ENCODE measurements at places on chromosomes 5 and 9.

DNA sequence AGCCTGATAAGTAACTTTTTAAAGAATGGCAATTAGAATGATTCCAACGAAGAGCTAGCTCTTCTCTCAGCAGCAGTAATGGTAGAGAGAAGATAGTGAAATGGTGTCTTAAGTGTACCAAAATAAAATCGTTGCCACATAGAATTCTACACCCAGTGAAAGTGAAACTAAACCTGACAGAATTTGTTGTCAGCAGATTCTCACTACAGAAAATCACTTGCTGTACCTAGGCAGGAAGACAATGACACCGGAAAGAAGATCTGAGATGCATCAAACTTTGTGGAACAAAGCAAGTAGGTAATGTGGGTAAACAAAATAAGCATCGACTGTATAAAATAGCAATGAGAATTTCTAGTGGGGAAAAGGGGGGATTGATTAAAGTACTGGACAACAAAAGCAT is 20.7 kb upstream of the EBF1 start:
- no peak for DNase-seq

DNA sequence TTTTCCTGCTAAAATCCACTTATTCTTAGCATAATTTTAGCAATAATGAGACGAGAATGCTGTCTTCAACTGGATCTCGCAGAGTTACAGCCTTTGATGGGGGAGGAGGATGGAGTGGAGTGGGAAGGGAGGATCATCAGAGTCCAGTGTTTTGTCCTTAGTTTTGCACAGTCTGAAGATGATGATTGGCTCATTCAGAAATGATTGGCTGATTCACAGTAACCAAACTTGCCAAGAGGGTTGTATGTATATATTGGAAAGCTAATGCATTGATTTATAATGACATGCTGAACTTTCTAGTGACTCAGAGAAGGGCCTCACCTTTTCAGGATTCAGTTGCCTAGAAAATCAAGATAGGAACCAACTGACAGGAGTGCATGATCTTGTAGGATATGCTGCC is 448.0 kb downstream of the CCDC171 start:
- no peak for DNase-seq

DNA sequence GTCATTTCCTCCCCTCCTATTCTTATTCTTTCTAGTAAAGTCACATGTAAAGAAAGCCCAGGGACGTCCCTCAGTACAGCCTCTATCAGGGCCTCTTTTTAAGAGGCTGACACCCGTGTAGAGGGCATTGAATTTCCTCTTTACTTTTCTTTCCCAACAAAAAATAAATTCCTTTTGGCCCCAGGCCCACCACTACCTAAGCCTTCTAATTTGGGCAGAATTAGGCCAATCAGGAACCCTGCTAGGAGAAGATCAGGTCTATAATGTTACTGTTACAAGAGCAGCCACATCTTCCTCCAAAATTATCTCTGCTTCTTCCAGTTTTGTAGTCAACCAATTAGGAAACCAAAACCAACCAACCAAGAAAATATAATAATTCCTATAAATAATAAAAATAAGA is 189.6 kb upstream of the NREP start:
- DNase-seq = no peak

- DNase-seq = no peak
Observed at GRCh38 chr5:161042443-161042842, 190.4 kb upstream of the ATP10B start.

GRCh38 chr5:169142264-169142970 is 158.5 kb downstream of the SLIT3 start:
- DNase-seq = no peak

DNA sequence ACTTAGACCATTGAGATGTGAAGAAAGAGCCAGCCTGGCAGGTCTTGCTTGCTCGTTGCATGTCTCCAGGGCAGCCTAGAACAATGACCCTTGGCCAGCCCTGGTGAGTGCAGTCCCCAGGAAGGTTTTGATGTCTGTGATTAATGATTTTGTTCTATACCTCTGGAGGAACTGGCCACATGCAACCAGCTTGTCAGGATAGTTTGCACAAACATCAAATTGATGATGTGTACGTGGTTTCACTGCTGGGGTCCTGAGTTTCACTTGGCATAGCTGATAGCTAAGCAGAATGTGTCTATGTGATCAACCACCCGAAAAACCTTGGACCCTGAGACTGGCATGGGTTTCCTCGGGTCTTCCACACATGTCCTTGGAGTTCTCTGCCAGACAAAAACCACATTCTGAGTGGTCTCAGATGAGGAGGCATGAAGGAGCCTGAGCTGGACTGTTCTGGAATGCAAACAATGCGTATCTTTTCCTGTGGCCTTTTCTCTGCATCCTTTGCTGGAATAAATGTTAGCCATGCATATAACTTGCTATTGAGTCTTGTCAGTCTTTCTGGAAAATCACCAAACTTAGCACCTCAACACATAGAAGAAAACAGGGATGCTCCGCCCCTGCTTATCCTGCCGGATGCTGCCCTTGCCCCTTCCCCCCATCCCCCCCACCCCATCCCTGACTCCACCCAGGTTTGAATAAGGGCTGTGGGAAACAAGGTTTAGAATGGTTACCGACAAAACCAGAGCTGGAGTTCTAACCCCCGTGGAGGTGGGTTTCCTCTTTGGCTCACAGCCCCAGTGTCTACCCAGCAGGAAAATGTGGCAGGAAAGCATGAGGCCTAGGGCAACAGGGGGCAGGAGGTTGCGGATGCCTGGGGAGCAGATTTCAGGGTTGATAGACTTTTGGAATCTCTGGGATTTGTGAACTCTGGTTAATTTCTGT is 50.1 kb upstream of the ANKRD33B start:
- no peak for DNase-seq

- no peak for DNase-seq
Observed at GRCh38 chr5:96657068-96657467, 5.1 kb upstream of the CAST start.

- no peak for DNase-seq
Observed at GRCh38 chr9:112032743-112033142, 136.1 kb downstream of the UGCG start.

DNA sequence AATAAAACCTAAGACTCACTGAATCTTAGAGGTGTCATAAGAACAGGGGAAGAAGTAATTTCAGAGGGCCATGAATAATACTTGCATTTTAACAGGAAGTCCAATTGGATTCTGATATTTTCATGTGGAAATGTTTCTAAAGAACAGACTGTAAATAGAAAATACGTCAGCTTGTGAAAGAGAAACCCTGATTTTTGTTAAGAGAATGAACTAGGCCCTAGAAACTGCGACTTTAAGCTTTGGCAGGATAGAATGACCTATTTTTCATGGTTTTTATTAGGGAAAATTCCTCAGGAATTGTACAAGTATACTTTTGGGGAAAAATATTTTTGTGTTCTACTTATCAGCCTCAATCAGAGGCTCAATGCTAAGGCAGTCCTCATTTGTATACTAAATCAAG is 215.5 kb upstream of the ACTBL2 start:
- DNase-seq = no peak

DNA sequence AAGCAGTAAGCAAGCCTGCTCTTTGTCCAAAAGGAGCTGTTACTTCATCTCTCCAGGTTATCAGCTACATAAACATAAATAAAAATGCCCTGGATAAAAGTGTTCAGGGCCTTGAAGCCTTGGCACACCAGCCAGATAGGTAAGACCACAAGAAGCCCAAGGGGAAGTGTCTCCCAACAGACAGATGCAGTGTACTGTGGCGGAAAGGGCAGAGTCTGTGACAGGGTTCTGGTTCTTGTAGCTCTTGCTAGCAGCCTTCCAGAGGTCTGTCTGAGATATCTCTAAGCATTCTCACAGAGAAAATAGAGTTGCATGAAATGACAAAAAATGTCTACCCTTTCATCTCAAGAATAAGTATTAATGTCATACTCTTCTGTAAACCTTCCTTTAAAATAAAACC is 30.1 kb downstream of the ISOC1 start:
- no peak for DNase-seq

DNA sequence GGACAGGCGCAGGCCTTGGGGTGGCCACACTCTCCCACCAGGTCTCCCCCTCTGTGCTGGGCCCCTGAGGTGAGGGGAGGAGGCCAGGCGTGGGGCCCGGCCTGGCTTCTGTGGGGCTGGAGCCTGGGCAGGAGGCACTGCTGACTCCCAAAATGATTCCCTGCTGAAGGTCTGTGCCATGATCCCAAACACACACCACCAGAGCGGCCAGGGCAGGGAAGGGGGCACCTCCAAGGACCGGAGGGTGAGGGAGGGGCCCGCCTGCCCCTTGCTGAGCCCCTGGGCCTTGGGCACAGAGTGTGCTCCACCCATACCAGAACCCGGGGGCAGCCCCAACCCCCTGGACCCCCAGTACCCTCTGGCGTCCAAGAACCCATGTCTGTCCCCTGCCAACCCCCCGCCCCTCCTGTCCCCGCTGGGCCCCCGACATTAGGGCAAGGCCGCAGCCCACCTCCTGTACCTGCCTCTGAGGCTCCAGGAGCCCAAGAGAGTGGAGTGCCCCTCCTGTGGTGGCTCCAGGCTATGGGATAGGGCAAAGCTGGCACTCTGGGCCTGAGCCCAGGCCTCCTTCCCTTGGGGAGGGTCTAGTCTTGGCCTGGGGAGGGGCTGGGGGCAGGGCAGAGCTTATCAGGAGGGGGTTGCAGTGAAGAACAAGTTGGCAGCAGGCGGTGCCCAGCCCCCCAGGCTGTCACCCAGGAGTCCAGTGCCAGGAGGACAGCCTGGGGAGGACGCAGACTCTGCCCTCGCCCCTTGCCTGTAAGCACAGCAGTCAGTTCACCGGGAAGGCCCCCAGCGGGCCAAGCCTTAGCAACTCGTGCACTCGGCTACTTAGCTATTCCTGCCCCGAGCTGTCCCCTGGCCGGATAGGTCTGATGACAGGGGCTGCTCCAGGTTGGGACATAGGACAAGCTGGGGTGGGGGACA is 2.6 kb upstream of the EGFL7 start:
- no peak for DNase-seq

DNA sequence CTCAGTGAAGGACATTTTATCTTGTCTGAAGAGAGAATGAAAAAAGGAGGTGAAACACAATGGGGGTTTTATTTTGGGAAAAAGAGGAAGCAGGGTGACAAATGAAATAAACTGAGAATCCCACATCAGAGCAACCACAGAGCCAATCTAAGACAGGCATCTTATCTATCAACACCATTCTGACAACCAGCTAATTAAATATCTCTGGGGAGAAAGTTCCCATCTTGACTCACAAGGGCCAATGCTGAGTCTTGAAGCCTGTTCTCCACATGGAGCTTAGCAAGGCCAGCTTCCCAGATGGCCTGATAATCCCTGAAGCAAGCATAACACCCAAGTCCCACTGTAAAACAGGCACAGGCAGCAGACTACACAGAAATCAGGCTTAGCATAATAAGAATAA is 30.4 kb downstream of the DPYSL3 start:
- DNase-seq = no peak

GRCh38 chr9:94952565-94953373 is 226.3 kb downstream of the AOPEP start:
- DNase-seq = no peak

DNA sequence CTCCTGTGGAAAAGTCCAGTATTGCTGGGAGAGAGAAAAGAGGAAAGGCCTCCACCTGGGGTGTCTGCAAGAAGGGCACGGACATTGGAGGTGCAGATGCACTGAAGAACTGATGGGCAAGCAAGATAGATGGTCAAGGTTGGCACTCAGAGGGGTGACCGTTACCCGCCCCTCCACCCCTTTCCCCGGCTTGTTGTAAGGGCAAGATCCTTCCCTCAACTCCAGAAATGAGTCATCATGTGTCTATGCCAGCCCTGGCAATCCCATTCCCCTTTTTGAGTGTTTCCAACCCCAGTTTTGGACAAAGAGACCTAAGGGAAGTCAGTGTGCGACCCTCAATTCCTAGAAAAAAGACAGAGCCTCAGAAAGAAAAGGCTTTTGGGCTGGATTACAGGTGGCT is 34.9 kb upstream of the ATP6V1G1 start:
- DNase-seq = no peak

- no peak for DNase-seq
Observed at GRCh38 chr9:98801561-98801960, 5.2 kb upstream of the ANKS6 start.

DNA sequence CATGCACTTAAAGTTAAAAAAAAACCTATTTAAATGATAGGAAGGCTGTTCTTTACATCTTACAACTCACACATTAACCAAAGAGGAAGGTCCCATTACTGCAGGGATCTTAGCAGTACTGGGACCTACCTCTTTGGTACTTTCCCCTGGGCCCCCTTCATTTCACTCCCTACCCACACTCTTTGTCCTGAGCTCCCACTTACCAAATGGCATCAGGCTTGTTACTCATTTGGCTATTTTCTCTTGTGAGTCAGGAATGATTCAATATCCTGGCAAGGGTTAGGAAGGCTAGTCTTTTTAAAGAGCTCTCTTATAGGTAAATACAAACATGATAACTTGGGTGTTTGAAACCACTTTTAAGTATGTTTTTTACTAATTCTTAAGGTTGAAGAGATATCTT is 117.4 kb upstream of the ELL2 start:
- DNase-seq = no peak

DNA sequence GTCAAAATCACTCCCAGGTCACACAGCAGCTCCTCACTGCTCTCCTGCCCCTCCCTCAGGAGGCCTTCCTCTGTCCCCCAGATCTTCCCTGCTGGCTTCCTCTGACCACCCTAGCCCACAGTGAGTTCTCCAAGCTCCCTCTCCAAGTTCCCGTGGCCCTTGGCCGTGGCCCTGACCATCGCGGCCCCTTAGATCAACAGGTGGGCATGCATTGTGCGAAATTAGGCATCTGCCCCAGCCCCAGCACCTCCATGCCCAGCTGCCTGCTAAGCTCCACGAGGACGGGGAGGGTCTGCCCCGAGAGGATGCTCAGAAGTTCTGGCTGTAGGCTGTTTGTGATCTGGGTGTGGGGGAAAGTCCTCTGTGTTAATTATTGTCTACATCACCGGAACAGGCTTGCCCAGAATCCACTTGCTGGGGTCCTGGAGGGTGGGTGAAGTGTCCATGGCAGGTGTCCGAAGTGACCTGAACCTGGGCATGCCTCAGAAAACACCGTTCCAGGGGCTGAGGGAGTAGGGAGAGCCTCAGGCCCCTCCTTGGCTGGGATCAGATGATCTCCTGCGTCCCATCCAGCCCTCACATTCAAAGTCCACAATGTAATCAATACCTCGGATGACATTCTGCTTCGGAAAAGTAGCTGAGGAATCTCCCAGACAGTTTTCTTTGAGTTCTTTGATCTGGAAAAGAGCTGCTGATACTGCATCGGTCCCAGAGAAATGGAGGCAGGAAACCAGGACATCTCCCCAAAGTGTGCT is 194.8 kb downstream of the PAX5 start:
- DNase-seq = no peak

- no peak for DNase-seq
Observed at GRCh38 chr9:134218230-134218629, 53.9 kb upstream of the RNU6ATAC start.

DNA sequence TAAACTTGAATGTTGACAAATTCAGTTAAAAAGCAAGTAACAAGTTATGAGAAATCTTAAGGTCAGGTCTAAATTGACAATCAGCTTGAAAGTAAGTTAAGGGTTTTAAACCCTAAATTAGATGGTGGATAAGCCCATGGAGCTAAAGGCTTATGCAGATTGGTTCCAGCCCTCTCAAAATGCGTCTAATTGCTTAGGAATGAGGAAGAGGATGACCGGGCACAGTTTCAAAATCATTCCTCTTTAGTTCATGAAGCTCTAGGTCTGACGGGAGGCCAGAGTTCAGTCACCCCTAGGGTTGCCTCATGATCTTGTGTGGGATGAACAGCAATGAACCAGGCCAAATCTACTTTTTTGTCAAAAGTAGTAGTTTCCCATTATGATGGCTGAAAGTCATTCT is 75.4 kb downstream of the SLC38A9 start:
- DNase-seq = no peak

GRCh38 chr9:78989031-78989658 is 582.6 kb upstream of the TLE4 start:
- no peak for DNase-seq

Measured in mesothelial cell of epicardium (in vitro differentiated cells).